ENCODE measurements at places on chromosomes 1 and 21. TPM values are rescaled to one million over a fixed set of nuclear protein-coding genes. Genes with fewer than 3 reads are reported as not detected.

- H3K4me1 ChIP-seq = no peaks in the 10 kb centered on the region
- no peak overlapping the region for H3K27ac ChIP-seq
- DNase-seq = no peak
- no peaks in the 10 kb centered on the region for H3K36me3 ChIP-seq
Measured at GRCh38 chr1:36665478-36666080, 182.9 kb upstream of the CSF3R start.

GRCh38 chr1:150142083-150142482 lies 7.6 kb upstream of the PLEKHO1 start:
- no peaks in the 10 kb centered on the region for H3K36me3 ChIP-seq
- no peak overlapping the region for H3K27ac ChIP-seq
- no peak overlapping the region for H3K4me3 ChIP-seq

GRCh38 chr21:36874665-36875064 lies 91.8 kb downstream of the HLCS start:
- H3K27me3 ChIP-seq = no peaks in the 10 kb centered on the region
- H3K4me3 ChIP-seq = no peak overlapping the region
- no peaks in the 10 kb centered on the region for H3K4me1 ChIP-seq
- H3K36me3 ChIP-seq = peaks cover 8% of the 10 kb centered on the region

DNA sequence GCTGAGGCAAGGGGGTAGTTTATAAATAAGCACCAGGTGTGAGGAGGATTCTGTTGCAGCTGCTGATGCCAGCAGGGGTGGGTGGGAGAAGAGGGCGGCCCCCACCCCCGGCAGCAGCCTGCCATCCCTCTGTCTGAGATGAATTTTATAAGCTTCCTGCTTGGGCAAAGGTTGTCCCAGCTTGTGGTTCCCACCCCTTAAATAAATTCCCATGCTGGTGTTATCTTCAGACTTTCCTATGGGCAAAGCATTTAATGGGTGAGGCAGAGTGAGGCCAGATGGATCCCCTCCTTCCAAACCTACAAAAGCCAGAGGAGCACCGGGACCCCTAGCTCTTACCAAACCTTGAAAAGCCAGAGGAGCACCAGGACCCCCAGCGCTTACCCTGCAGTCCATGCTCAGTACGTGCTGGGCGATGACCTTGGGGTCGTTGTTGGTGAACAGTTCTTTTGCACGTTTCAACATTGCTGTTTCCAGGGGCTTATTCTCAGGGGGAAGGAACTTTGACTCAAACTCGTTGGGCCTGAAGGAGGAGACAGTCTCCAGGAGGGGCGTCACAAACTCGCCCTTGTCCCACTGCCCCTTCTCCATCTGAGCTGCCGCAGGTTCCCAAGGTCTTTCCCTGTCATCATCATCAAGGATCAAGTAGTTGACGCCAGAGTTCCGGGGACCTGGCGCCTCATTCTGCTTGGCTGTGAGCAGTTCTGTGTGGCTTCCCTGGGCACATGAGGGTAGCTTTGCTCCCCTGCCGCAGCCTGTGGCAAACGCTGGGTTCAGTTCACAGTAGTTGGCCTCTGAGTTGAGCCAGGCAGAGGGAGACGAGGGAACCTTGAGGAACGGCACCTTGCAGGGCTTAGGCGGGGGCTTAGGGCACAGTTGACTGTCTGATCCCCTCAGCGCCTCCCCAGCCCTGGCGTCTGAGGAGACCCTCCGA lies 99.5 kb downstream of the BCAR3 start:
- H3K27ac ChIP-seq = no peak overlapping the region
- H3K4me1 ChIP-seq = no peaks in the 10 kb centered on the region
- no peaks in the 10 kb centered on the region for H3K27me3 ChIP-seq
- no peak overlapping the region for H3K4me3 ChIP-seq

GRCh38 chr1:204924013-204924759 lies 53.5 kb downstream of the NFASC start:
- H3K27me3 ChIP-seq = peaks cover 7% of the 10 kb centered on the region
- H3K4me1 ChIP-seq = no peaks in the 10 kb centered on the region
- no peak overlapping the region for H3K4me3 ChIP-seq
- H3K36me3 ChIP-seq = no peaks in the 10 kb centered on the region
- no peak for DNase-seq

- no peaks in the 10 kb centered on the region for H3K27me3 ChIP-seq
Measured at GRCh38 chr1:16922885-16923431, 1.2 kb downstream of the CROCC start.

DNA sequence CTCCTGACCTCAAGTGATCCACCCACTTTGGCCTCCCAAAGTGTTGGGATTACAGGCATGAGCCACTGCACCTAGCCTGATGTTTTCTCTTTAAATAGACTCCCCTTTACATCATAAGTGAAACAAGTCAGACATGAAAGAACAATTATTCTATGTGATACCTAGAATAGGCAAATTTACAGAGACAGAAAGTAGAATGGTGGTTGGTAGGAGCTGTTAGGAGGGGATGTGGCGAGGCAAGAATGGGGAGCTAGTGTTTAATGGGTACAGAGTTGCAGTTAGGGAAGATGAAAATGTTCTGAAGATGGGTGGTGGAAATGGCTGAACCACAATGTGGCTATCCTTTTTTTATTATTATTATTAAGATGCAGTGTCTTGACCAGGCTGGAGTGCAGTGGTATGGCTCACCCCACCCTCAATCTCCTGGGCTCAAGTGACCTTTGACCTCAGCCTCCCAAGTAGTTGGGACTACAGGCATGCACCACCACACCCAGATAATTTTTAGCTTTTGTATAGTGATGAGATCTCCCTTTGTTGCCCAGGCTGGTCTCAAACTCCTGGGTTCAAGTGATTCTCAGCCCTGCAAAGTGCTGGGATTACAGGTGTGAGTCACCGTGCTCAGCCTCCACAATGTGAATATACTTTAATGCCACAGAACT lies 28.4 kb downstream of the ELF3 start:
- no peak overlapping the region for H3K4me3 ChIP-seq
- no peak overlapping the region for H3K27ac ChIP-seq
- DNase-seq = no peak
- no peaks in the 10 kb centered on the region for H3K27me3 ChIP-seq

- peaks cover 10% of the 10 kb centered on the region for H3K4me1 ChIP-seq
- no peak for DNase-seq
- H3K36me3 ChIP-seq = peaks cover 2% of the 10 kb centered on the region
- no peak overlapping the region for H3K4me3 ChIP-seq
- no peaks in the 10 kb centered on the region for H3K27me3 ChIP-seq
Measured at GRCh38 chr1:206455289-206455665, 15.0 kb upstream of the IKBKE start.

- peaks cover 9% of the 10 kb centered on the region for H3K36me3 ChIP-seq
- no peak overlapping the region for H3K27ac ChIP-seq
- no peak overlapping the region for H3K4me3 ChIP-seq
- H3K27me3 ChIP-seq = no peaks in the 10 kb centered on the region
- no peak for DNase-seq
- H3K4me1 ChIP-seq = peaks cover 4% of the 10 kb centered on the region
Measured at GRCh38 chr1:204571128-204571527, 54.9 kb downstream of the MDM4 start.

- no peak overlapping the region for H3K4me3 ChIP-seq
- H3K36me3 ChIP-seq = no peaks in the 10 kb centered on the region
- DNase-seq = no peak
- H3K27ac ChIP-seq = no peak overlapping the region
- peaks cover 6% of the 10 kb centered on the region for H3K4me1 ChIP-seq
Measured at GRCh38 chr1:156026588-156026987, 5.8 kb upstream of the SSR2 start.

DNA sequence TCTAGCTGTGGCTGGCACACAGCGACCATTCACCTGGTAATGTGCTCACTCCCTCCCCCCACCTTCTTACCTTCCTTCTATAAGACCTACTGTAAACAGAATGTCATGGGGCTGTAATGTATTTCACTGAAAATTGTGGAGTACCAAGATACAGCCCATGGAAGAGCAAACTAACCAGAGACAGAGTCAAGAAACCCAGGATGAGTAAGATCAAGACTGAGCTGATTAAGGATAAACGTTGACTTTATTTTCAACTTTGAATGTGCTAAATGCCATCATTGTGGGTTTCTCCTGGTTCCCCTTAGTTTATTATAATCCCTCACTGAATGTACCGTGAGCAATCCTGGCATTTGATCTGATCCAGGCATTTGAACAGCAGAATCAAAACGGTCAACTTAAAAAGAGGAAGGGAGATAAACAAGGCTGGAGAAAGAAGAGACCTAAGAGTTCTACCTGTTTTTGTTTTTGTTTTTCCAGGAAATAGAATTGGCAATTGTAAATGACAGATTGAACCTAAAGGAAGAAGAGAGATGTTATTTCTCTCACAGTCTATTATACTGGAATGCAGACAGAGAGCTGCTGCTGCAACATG lies 16.1 kb upstream of the ATP1B1 start:
- H3K27ac ChIP-seq = no peak overlapping the region
- H3K27me3 ChIP-seq = peaks cover 9% of the 10 kb centered on the region
- no peaks in the 10 kb centered on the region for H3K36me3 ChIP-seq
- peaks cover 13% of the 10 kb centered on the region for H3K4me1 ChIP-seq
- DNase-seq = no peak
- H3K4me3 ChIP-seq = no peak overlapping the region

DNA sequence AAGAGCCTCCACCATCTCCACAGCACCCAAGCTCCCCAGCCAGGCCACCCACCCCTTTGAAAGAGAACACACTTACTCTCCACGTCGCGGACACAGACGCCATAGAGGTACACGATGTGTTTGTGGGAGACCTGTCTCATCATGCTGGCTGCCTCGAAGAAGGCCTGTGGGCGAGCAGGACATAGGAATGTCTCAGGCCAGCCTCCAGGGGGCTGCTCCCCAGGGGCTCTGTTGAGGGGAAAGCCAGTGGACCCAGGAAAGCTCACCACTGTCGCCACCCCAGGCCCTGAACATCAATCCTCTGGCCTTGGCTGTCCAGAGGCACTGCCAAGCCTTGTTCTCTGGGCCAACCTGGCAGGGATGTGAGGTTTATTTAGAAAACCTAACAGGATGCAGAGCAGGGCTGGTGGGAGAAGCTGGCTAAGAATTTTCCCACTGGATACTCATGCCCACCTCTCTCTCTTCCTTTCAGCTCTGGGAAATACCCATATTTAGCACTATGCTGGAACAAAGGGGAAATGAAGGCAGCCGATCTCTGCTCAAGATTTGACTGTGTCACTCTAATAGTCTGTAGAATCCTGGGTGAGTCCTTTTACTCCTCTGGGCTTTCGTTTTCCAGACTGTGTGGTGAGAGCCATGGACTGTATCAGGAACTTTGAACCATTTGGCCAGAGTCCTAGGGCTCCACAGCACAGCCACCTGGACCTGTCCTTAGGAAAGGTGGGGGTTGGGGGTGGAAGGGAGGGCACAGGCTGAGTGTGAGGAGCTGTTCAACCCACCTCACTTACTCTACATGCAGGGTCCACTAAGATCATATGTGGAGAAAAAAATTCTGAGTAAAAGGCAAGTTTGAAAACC lies 101.9 kb downstream of the RAVER2 start:
- DNase-seq = no peak
- H3K27ac ChIP-seq = peak overlapping the region; percentile 42
- no peaks in the 10 kb centered on the region for H3K4me1 ChIP-seq
- H3K4me3 ChIP-seq = no peak overlapping the region

- no peaks in the 10 kb centered on the region for H3K36me3 ChIP-seq
- no peak overlapping the region for H3K27ac ChIP-seq
- DNase-seq = no peak
- H3K4me1 ChIP-seq = no peaks in the 10 kb centered on the region
- no peak overlapping the region for H3K4me3 ChIP-seq
- H3K27me3 ChIP-seq = no peaks in the 10 kb centered on the region
Measured at GRCh38 chr1:102628109-102628613, 480.2 kb downstream of the COL11A1 start.

DNA sequence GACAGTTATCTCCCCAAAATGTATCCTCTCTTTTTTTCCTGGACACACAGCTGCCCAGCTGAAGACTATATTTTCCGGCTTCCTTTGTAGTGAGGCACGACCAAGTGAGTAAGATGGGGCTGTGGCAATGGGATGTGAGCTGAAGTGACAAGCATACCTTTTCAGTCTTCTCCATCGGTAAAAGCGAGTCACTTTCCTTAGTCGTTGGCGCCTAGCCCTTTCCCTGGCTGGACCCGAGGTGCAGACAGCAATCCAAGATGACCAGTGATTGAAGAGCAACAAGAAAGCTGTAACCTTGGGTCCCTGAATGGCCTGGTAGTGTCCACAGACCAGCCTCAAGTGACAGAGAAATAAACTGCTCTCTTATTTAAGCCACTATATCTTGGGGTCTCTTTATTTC lies 155.2 kb downstream of the NR5A2 start:
- no peak overlapping the region for H3K4me3 ChIP-seq
- H3K27me3 ChIP-seq = peaks cover 10% of the 10 kb centered on the region
- no peak for DNase-seq
- no peak overlapping the region for H3K27ac ChIP-seq
- peaks cover 3% of the 10 kb centered on the region for H3K4me1 ChIP-seq
- H3K36me3 ChIP-seq = no peaks in the 10 kb centered on the region

- no peak overlapping the region for H3K4me3 ChIP-seq
- H3K27me3 ChIP-seq = no peaks in the 10 kb centered on the region
- H3K4me1 ChIP-seq = no peaks in the 10 kb centered on the region
- no peak for DNase-seq
Measured at GRCh38 chr1:202576816-202577215, 133.4 kb downstream of the SYT2 start.

- no peaks in the 10 kb centered on the region for H3K36me3 ChIP-seq
- DNase-seq = no peak
- no peak overlapping the region for H3K4me3 ChIP-seq
- no peaks in the 10 kb centered on the region for H3K4me1 ChIP-seq
- no peak overlapping the region for H3K27ac ChIP-seq
- no peaks in the 10 kb centered on the region for H3K27me3 ChIP-seq
Measured at GRCh38 chr1:102693345-102693744, 415.0 kb downstream of the COL11A1 start.

DNA sequence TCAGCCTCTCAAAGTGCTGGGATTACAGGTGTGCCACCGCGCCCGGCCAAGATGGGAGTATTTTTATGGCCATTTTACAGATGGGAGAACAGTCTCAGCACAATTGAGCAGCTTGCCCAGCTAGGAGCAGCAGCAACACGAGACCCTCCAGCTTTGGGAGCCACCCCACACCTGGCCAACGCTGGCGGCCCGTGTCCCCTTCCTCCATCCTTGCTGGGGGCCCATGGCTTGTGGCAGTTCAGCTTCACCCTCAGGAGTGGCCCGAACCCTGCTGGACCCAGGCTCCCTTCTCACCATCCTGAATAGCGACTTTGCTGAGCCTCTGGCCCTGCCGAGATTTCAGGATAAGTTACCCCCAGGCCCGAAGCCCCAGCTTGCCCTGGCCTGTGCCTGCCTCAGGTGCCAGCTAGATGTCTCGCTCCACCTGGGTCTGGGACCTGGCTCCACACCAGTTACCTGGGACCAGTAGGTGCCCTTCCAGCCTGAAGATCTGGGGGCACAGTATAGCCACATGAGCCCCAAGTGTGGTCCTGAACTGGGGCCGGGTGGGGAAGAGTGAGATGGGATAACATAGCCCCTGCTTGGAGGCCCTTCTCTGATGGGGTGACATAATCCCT lies 19.2 kb downstream of the SLC66A1 start:
- no peak overlapping the region for H3K4me3 ChIP-seq
- H3K4me1 ChIP-seq = peaks cover 14% of the 10 kb centered on the region
- H3K27ac ChIP-seq = no peak overlapping the region

- H3K36me3 ChIP-seq = peaks cover 20% of the 10 kb centered on the region
- peaks cover 3% of the 10 kb centered on the region for H3K4me1 ChIP-seq
- no peak for DNase-seq
- H3K27ac ChIP-seq = no peak overlapping the region
Measured at GRCh38 chr1:246324711-246325110, 182.4 kb downstream of the SMYD3 start.

ITGB2 gene
- total RNA-seq = 242 TPM

SRRM1 gene
- total RNA-seq = 227 TPM

ZBTB18 gene
- 5.1 TPM for total RNA-seq

AMPD1 gene
- total RNA-seq = not detected

CA14 gene
- total RNA-seq = not detected

S100A8 gene
- total RNA-seq = not detected

TMEM82 gene
- not detected for total RNA-seq

CENPS gene
- total RNA-seq = 20.0 TPM

KLF17 gene
- not detected for total RNA-seq

B3GALT5 gene
- not detected for total RNA-seq

CHD1L gene
- 72.0 TPM for total RNA-seq
